ENCODE measurements at places on chromosomes 7 and 10.

DNA sequence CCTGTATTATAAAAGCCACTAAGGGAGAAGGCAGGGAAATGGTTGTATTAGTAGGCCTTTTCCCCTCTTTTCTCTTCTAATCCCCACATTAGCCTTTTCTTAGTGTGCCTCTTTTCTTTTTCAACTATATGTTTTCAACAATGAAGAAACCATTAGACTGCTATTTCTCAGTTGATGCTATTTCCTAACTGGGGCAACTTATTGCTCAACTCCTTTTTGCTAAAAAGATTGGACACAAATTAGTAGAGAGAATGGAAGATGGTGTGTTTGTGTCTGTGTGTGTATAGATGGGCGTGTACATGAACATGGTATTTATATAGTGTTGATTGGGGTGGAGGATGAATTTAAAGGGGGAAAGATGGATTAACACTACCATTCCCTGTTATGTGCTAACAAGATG is 28.4 kb downstream of the TBC1D12 start:
- DNase-seq, result no peak

GRCh38 chr10:3464760-3465405 is 292.3 kb upstream of the PITRM1 start:
- DNase-seq, result no peak

DNA sequence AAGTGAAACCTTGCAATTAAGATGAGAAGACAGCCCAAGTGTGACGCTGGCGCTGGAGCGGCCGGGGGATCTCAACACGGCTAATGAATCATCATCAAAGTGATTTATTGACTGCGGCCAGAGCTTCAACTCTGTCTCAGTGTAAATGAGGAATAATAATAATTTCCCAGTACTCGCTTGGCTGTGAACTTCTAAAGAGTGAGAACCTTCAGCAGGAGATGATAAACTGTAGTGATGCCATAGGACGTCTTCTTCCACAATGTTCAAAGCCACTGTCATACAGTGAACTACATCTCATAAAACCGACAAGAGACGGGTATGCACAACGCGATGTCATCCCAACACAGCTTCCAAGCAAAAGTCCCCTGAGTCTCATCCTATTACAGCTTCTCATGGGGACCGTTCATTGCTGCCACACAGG is 123.6 kb upstream of the NOBOX start:
- no peak for DNase-seq

- no peak for DNase-seq
These were observed 74.1 kb downstream of the VIPR2 start for GRCh38 chr7:159070431-159071148.

DNA sequence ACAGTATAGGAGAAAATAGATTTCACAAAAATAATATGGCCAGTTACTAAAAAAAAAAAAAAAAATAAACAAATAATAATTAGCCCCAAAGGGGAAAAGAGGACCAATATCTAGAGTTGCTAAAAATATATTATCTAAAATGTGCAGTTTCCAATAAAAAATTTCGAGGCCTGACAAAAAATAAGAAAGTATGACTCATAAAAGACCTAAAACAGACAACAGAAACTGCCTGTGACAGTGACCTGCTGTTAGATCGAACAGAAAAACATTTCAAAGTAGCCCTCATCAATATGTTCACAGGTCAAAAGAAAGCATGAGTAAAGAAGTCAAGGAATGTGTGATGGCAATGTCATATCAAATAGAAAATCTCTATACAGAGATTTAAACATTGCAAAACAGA is 11.8 kb upstream of the TSPAN12 start:
- no peak for DNase-seq

DNA sequence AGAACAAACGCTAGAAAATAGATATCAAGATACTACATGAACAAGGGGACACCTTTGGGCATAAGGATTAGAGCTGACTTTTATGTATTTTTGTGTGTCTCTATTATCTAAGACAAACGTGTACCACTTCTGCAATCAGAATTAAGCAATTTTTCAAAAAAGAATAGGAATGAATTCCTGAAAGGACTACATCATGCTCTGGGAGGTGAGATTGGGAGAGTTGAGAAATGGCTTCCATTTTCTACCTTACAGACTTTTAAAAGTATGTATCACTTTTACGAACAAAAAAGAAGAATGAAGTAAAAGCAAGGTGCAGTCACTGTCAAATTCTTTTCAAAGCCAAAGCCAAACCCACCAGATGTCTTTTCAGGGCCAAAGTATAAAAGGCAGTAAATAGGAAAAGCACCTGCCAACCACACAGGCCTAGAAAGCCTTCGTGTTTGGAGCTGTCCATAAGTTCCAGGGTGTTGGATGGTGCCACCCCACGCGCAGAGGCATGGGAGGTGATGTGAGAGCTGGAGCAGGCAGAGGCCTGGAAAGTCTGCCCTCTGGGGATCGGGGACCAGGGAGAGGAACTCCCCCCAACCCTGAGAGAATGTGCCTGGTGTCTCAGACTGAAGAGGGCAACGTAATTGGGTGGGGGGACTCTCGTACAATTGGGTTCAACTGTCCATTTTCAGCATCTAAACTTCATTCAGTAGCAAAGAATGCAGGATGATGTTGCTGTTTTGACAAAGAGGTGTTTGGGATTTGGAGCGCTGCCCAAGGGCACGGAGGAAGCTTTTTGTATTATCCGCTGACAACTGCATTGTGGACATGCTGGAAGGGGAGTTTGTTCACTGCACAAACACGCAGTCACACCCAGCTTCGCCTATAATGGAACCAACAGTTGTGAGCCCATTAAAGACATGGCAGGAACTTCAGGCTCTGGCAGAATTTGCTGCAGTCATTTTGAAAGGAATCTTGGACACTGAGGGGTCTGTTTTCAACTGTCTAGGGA is 17.6 kb upstream of the CTBP2 start:
- DNase-seq, result no peak

DNA sequence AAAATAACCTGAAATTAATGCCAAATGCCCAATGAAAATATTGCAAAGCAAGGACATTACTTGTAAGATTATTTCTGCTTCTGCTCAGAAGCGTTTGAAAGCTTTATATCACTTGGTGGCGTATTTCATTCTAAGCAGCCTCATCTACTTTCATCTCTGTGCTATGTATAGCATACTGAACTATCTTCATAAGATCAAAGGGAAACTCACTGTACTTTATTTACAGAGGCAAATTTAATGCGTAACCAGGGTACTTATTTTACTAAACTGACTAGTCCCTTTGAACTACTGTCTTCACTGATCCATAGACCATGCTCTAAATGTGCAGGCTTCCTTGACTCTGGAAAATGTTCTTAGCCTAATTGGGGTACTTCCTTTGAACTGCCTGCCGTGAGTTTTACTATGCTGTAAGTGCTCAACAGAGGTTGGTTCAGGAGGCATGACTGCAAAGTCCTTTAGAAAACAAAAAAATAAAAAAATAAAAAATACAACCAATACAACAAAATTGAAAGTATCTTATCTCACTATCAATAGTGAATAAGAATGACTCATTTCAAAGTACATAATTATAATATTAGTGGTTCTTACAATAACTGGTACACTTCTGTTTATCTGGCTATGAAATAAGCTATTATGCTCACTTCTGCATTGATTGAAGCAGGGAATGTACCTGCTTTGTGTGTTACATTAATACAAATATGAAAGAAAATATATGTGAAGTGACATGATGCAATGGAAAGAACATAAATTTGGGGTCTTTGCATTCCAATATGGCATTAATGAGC is 41.0 kb upstream of the TSPAN12 start:
- DNase-seq, result no peak

- DNase-seq, result no peak
These were observed 343.7 kb downstream of the GLRX3 start for GRCh38 chr10:130479926-130480325.

GRCh38 chr7:146150153-146150552 is 33.6 kb downstream of the CNTNAP2 start:
- no peak for DNase-seq

GRCh38 chr10:82397854-82398253 is 522.9 kb downstream of the NRG3 start:
- no peak for DNase-seq

GRCh38 chr10:129207297-129207696 is 259.7 kb upstream of the MGMT start:
- DNase-seq, result no peak

DNA sequence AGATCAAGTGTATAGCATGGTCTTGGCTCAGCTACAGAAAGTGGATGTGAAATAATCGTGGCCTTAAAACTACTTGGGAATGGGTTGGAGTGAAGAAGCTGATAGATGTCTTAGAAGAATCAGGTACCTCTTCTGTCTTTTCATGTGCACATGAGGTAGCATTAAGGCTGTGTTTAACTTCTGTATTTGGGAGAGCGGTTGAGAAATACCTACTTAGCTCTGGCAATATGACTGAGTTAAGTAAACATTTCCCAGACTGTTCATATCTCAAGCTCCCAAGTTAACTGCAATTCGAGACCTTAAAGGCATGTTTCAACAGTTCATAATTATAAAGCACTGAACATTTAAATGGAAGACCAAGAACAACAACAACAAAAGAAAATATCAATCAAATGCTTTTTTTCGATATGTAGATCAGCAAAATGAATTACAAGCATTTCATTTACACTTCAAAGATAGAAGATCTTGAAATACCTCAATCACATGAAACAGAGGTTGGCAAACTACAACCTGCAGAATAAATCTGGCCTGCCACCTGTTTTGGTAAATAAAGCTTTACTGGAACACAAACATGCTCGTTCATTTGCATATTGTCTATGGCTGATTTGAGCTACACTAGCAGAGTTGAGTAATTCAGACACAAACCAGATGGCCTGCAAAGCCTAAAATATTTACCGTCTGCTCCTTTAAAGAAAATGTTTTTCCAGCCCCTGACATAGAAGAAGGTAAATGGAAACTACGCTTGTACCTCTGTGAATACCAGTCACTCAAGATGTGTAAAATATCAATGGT is 337.1 kb upstream of the GLI3 start:
- DNase-seq, result no peak

DNA sequence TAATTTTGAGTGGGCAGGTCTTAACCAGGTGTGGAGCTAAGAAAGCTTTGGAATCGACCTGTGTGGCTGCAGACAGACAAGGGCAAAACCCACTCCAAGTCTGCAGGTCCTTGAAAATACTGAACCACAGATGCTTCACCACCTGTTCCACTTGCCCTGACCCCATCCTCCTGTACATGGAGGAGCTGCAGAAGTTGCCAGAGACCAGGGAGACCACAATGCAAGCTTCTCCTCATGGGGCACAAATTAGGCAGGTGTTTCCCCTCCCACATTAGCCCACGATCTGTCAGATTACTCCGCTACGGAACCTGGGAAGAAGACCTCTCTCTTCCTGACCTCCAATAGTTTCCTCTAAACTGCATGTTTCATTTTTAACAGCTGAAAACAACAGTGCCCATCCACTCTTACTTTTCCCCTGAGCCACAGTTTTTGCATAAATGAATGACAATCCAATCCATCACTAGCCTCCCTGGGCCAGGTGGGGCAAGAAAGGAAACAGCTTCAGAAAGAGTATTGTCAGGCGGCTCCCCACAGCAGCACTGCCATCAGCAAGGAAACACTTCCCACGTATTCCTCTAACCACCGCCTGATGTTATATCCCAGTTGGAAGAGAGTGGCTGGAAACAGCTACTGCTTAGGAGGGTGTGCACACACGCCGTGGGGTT is 141.6 kb downstream of the PRKAG2 start:
- DNase-seq, result no peak

GRCh38 chr7:30709549-30709948 is 27.3 kb upstream of the CRHR2 start:
- DNase-seq, result no peak

GRCh38 chr10:52499281-52499680 is 185.2 kb downstream of the DKK1 start:
- no peak for DNase-seq

DNA sequence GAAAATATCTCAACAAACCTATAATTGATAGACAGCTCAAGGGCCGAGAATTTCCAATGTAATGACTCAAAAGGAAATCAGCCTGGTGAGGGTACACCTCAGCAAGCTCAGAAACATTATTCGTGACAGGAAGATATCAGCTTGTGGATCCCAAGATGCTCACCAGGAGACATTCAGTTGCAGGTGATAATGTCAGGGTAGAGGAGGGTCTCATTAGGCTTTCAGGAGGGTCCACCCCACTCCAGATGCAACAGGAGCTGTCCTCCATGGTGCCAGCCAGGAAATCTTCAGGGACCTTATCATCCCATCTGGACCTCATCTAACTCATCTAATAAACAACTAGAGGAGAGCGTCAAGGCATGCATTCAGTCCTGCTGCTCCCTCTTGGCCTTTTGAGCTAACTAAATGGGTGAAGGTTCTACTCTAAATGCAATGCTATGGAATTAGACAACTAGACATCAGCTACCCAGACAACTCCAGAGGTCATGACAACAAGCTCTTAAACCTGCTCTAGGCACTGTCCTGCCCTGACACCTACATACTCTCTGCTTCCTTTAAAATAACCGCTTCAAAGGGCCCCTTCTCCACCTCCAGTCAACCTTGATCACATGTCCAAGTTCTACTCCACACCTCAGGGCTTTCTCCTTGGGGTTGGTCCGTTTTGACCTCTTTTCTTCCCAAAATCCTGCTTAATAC is 4.3 kb upstream of the GIMAP5 start:
- DNase-seq, result no peak

DNA sequence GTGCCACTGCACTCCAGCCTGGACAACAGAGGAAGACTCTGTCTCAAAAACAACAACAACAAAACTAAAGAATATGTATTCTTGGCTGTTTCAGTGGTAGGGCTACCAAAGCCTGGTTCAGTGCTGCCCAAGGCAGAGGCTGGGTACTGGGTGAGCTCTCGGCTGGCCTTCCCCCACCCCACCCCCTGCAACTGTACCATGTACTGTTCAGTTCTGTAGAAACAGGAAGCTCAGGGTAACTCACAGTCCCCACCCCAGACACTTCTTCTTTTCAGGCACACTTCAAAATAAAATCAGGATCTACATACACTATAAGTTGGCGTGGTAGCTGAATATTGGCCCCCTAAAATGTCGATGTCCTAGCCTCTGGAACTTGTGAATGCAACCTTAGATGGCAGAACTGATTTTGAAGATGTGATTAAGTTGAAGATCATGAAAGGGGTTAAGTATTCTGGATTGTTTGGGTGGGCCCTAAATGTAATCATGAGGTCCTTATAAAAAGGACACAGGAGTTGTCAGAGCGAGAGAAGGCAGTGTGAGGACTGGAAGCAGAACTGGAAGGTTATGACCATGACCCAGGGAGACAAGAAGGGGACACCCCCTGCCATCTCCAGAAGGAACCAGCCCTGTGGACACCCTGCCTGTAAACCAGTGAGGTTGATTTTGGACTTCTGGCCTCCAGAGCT is 31.2 kb downstream of the TBXAS1 start:
- DNase-seq, result no peak

GRCh38 chr7:99372275-99373090 is 2.0 kb upstream of the ARPC1B start:
- no peak for DNase-seq

GRCh38 chr10:76576276-76576962 is 1061.2 kb downstream of the KCNMA1 start:
- no peak for DNase-seq
